ENCODE measurements at places on chromosomes 1 and 21.

DNA sequence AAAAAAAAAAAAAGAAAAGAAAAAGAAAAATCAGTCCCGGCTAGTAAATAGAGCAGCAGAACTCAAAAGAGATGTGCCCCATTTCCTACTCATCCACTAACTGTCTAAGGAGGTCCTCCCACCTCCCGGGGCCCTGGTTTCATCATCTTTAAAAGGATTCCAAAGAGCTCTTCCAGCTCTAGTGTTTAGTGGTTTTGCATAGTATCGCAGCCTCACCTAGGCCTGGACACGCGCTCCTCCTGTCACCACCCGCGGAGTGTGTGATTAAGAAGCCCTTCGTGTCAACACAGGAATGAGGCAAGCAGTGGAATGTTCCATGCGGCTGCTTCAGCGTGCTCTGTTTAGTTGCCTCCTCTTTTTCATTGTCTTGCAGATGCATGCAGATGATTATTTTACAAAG lies 49.0 kb downstream of the LBR start:
- H3K27ac ChIP-seq = no peak overlapping the region
- H3K4me1 ChIP-seq = no peaks in the 10 kb centered on the region
- H3K27me3 ChIP-seq = no peaks in the 10 kb centered on the region
- no peak overlapping the region for H3K4me3 ChIP-seq

DNA sequence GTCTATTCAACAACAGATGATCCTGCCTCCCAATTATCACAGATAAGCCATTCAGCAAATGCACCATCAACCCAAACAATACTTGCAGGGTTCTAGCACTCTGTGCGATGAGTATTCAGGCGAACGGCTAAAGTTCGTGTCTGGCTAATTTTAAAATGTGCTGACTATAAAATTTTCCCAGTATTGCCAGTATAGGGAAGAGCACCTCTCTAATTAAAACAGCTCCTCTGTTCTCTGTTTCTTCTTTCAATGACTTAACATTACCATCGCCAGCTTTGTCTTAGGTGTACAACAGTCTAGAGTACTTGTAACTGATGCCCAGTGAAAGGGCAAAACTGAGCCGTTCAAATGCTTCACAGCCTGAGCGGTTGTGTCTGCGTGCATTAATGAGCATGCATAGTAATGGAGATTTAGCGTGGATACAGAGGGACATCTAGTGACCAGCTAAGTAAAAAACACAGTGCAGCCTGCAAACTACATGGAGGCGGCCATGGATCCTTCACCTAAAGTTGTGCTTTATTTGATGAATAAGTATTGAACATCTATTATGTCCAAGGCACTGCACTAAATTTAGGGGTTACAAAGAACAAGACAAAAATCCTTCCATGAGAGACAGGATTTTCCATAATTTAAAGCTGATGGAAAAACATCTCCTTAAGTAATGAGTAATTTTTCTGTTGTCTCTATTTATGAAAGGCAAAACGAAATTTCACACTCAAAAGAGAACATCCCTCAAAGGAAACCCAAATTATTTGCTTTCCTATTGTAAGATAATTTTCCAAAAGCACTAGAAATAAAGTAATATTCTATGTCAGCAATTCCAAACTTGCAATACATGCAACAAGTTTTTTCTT lies 120.0 kb downstream of the SETD4 start:
- no peaks in the 10 kb centered on the region for H3K27me3 ChIP-seq
- no peaks in the 10 kb centered on the region for H3K4me1 ChIP-seq
- H3K36me3 ChIP-seq = no peaks in the 10 kb centered on the region
- no peak overlapping the region for H3K27ac ChIP-seq
- peak; percentile 88 for DNase-seq
- H3K4me3 ChIP-seq = peak overlapping the region; percentile 50

GRCh38 chr1:89873770-89874169 lies 52.9 kb downstream of the LRRC8D start:
- no peak overlapping the region for H3K4me3 ChIP-seq
- no peaks in the 10 kb centered on the region for H3K27me3 ChIP-seq
- H3K27ac ChIP-seq = peak overlapping the region; percentile 37
- peak; percentile 82 for DNase-seq
- H3K36me3 ChIP-seq = no peaks in the 10 kb centered on the region
- H3K4me1 ChIP-seq = peaks cover 14% of the 10 kb centered on the region

DNA sequence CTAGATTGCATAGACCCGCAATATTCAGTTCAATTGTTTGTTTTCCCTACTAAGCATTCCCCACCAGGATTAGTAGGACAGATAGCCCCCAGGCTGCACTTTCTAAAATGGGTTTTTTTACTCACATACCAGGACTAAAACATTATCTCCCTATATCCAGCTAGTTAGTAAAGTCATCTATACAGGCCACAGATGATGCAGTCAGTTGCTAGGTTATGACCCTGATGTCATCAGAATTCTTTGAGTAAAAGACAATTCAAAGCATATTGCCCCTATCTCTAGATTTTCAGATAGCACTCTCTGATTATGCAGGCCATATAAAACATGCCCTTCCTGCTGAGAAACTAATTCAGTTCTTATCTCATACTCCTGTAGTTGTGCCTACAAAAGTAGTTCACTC lies 203.6 kb downstream of the LBR start:
- H3K4me3 ChIP-seq = no peak overlapping the region
- no peak for DNase-seq
- H3K27me3 ChIP-seq = no peaks in the 10 kb centered on the region
- no peaks in the 10 kb centered on the region for H3K4me1 ChIP-seq

- no peaks in the 10 kb centered on the region for H3K36me3 ChIP-seq
- peaks cover 5% of the 10 kb centered on the region for H3K4me1 ChIP-seq
- H3K27me3 ChIP-seq = no peaks in the 10 kb centered on the region
- no peak overlapping the region for H3K4me3 ChIP-seq
- peak; percentile 51 for DNase-seq
These were observed 55.5 kb downstream of the TRABD2B start for GRCh38 chr1:47941609-47942239.

GRCh38 chr1:7704214-7705047 lies 66.7 kb upstream of the VAMP3 start:
- H3K36me3 ChIP-seq = no peaks in the 10 kb centered on the region
- H3K4me1 ChIP-seq = no peaks in the 10 kb centered on the region
- H3K27ac ChIP-seq = no peak overlapping the region
